Activated naive CD4-positive, alpha-beta T cell treated with anti-CD3 and anti-CD28 coated beads for 36 hours (primary cell): ENCODE measurements at places on chromosomes 12 and 14. TPM values are rescaled to one million over a fixed set of nuclear protein-coding genes. Genes with fewer than 3 reads are reported as not detected.
A peak's percentile ranks its signal among the peaks of the same experiment; 100 is the strongest.

DNA sequence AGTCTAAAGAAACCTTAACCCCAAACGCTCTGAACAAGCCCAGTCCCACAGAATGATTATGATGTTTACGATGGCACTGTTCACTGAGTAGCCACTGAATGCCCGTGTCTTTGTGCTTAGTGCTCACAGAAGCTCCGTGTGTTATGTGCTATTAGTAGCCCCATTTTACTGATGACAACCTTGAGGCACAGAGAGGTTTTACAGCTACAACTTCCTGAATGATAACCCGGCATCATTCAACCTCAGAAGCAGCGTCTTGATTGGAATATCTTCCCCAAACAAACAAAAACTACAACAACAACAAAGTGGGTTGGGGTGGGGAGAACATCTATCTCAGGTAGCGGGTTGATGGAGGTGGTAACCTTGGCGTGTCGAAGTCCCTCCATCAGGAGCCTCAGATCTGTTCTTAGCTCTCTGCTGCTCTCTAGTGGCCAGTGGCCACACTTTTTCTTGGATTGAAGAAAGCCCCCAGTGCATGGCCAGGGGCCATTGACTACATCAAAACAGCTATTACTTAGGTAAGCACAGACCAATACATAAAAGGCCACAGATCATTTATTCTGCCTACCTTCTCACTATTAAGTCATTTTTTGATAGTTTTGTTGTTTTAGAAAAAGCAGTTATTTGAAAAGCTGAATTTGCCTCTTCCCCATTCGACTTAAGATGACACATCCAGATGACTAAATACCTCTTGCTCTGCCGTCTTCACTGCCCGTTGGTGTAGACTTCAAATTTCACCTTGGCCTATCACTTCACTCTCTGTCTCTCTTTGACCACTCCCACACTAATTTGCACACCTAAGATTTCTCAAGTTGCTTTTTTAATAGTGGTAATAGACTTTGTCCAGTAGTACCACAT is 376.9 kb downstream of the GALC start:
- peaks cover 8% of the 10 kb centered on the region for H3K27me3 ChIP-seq
- H3K4me3 ChIP-seq = no peak overlapping the region
- H3K27ac ChIP-seq = no peak overlapping the region
- no peaks in the 10 kb centered on the region for H3K4me1 ChIP-seq
- peak; percentile 62 for DNase-seq
- no peaks in the 10 kb centered on the region for H3K36me3 ChIP-seq

- peaks cover 3% of the 10 kb centered on the region for H3K4me1 ChIP-seq
- H3K27me3 ChIP-seq = peaks cover 2% of the 10 kb centered on the region
- DNase-seq = no peak
- H3K36me3 ChIP-seq = no peaks in the 10 kb centered on the region
- no peak overlapping the region for H3K4me3 ChIP-seq
- no peak overlapping the region for H3K27ac ChIP-seq
Measured at GRCh38 chr12:4441355-4442335, 4.0 kb downstream of the FGF6 start.

Gene ALX1
- not detected for total RNA-seq

GRCh38 chr12:100675432-100675831 is 101.9 kb downstream of the GAS2L3 start:
- no peak overlapping the region for H3K4me3 ChIP-seq
- peak; percentile 9 for DNase-seq
- H3K4me1 ChIP-seq = no peaks in the 10 kb centered on the region
- peaks cover 13% of the 10 kb centered on the region for H3K27me3 ChIP-seq

Gene TAC3
- 0.48 TPM for total RNA-seq

- H3K27me3 ChIP-seq = no peaks in the 10 kb centered on the region
- DNase-seq = no peak
- no peak overlapping the region for H3K4me3 ChIP-seq
Measured at GRCh38 chr12:102305486-102305885, 107.9 kb upstream of the PMCH start.
